ENCODE measurements at places on chromosomes 11 and 22.

GRCh38 chr11:514606-515005, 7.6 kb upstream of the RNH1 start:
- no peak for DNase-seq

DNA sequence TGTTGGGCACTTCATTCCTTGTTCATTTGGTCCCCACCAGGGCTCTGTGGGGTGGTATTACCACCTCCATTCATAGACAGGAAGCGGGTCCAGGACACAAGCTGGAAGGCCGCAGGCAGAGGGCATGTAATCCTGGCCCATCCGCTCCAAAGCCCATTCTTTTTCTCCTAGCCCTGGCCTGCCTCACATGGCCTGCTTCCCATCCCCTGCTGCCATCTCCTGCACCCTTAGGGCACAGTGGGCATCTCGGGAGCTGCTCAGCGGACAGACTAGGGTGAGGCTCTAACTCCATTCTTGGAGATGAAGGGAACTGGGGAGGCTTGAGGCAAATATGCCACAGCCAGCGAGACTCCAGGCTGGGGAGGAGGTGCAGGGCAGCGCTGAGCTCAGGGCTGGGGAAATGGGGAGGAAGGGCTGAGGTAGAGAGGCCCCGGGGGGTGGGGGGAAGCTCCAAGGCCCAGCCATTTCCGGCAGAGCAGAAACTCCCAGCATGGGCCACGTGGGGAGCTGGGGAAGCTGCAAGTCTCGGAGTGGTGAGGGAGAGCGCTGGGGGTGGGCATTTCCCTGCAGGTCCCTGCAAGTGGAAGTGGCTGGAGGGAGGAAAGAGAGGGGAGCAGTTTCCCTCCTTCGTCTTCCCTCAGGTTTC, 14.3 kb upstream of the BCL9L start:
- DNase-seq, result peak; percentile 53

GRCh38 chr11:120792306-120792705, 231.6 kb upstream of the TBCEL start:
- no peak for DNase-seq

- no peak for DNase-seq
Measured at GRCh38 chr11:8834379-8834778, 76.6 kb upstream of the AKIP1 start.

GRCh38 chr11:77113382-77114088, 10.9 kb downstream of the OMP start:
- no peak for DNase-seq

GRCh38 chr11:44095506-44096359, at the start of gene EXT2:
TSS of gene EXT2 (plus strand) at chr11:44095678. CDS start at chr11:44107713, 12,035 bp downstream.
- DNase-seq, result peak; percentile 68
